Colonic mucosa (tissue), 4 donors: ENCODE measurements at places on chromosomes 6 and 20.
A peak's percentile ranks its signal among the peaks of the same experiment; 100 is the strongest.

DNA sequence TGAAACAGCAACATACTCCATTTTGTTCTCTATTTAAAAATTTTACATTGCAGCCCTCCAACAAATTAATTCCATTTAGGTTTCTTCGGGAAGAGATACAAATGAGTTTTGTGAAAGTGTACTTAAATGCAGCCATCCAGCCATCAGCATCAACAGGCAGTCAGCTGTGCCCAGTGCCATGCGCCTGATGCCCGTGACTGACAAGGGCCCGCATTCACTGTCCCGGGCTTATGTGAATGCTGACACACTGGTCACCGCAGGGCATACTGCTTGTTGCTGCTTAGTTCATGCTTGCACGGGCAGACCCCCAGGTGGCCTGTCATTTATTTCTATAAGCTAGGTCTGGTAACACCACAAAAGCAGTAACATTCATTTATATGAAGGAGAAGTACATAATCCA lies 224.9 kb upstream of the QKI start:
- no peak for DNase-seq

GRCh38 chr6:2763345-2763841 lies 1.8 kb upstream of the WRNIP1 start:
- peak; percentile 30 for DNase-seq

DNA sequence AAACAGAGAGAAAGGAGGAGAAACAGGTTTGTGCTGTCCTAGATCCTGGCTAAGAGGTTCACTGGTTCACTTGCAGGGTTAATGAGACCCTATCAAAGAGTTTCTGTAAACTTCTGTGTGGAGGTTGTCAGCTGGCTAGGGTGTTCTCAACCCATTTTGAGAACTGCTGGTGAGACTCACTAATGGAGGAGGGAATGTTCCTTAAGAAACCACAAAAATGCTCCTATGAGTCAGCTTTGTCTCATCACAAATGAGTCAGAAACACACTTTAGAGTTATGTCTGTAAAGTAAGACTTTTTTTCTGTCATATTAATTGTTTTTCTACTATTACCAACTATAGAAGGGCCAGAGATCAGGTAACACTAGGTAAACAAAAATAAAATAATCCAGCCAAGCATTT lies 884.4 kb downstream of the PHF3 start:
- no peak for DNase-seq

GRCh38 chr6:168916576-168917211 lies 337.0 kb downstream of the THBS2 start:
- no peak for DNase-seq

GRCh38 chr6:317060-317447 lies 24.8 kb downstream of the DUSP22 start:
- DNase-seq: no peak

DNA sequence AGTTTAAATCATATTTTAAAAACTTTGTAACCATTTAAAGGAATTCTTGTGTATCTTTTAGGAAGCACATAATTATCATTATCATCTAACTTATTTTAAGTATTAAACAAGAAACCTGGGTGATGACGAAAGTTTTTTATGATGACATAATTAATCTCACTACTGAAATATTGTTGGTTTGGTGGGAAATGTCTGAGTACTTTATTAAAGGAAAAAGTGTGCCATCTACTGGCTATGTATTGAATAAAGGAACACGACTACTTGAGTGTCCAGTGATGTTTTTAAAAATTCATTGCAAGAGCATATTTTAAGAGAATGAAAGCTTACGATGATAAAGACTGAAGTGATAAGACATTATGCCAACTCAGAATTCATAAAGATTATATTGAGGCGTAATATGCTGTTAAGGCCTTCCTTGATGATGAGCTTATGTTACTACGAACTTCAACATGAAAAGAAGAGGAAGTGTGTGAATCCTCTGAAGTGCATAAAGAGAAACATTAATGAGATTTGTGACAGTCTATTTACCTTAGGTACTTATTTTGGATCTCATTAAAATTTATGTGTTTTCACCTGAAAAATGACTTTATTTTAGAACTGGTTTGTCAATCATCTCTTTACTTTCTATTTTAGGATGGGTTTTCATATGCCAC lies 12.0 kb upstream of the TRMT11 start:
- DNase-seq: no peak

- DNase-seq: no peak
These were observed 95.9 kb upstream of the PMEPA1 start for GRCh38 chr20:57805747-57806146.

- DNase-seq: no peak
These were observed 2.9 kb upstream of the HIVEP2 start for GRCh38 chr6:142947714-142948480.

GRCh38 chr6:126361832-126362440 lies 22.0 kb downstream of the CENPW start:
- no peak for DNase-seq

DNA sequence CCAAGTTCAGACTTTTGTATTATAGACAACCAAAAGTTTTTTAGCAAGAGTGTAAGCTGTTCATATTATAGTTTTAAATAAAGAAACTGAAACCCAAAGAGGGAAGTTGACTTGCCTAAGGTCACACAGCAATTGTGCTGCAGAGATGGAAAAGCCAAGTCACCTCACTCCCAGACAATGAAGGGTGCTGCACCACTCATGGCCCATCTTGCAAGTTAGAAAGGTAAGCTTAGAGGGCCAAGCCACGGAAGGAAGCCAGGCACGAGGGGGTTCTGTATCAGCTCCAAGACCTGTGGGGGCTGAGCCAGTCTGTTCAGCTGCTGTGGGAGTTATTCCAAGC lies 860 bp downstream of the DEFB124 start:
- DNase-seq: no peak

GRCh38 chr6:106046116-106046853 lies 39.9 kb upstream of the PRDM1 start:
- DNase-seq: no peak

DNA sequence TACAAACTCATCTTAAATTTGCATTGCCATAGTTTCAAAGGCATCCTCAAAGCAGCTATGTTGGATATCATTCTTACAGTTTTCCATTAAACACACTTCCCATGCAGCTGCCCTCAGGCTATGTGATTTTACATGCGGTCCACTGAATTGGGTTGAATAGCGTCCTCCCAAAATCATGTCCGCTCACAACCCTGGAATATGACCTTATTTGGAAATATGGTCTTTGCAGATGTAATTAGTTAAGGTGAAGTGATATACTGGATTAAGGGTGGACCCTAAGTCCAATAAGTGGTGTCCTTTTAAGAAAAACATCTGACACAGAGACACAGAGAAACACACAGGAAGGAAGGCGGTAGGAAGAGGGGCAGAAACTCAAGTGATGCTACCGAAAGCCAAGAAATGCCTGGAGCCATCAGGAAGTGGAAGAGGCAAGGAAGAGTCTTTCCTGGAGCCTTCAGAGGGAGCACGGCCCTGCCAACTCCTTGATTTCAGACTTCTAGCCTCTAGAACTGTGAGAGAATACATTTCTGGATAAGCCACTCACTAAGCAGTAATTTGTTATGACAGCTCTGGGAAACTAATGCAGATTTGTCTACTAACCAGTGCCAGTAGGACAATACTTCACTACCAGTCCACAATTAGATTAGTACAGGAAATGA lies 42.7 kb upstream of the NHSL1 start:
- no peak for DNase-seq

DNA sequence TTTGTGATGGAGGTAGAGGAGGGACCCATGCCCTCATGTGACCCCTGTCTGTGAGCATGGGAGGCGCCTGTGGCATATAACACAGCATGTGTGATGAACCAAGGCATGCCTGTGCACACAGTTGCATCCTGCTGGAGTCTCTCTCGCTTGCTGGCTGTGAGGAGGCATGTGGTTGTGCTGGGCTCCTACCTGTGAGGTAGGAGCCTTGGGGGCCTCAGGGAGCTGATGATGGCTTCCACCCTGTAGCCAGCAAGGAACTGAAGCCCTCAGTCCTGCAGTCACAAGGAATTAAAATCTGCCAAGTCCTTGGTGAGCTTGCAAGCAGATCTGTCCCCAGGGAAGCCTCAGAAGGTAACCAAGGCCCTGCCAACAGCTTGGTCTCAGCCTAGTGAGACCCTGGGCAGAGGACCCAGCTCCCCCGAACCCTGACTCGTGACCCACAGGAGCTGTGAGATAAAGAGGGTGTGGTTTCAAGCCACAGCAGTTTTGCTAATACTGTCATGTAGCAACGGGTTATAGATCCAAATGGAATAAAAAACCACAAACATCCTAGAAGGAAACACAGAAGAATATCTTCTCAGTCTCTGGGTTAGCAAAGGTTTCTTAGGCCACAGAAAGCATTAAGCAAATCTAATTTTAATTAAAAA lies 145.7 kb downstream of the WDR27 start:
- no peak for DNase-seq

- DNase-seq: no peak
These were observed 11.3 kb downstream of the SERPINB6 start for GRCh38 chr6:2959909-2960719.

GRCh38 chr6:101935732-101936131 lies 542.2 kb downstream of the GRIK2 start:
- DNase-seq: no peak

DNA sequence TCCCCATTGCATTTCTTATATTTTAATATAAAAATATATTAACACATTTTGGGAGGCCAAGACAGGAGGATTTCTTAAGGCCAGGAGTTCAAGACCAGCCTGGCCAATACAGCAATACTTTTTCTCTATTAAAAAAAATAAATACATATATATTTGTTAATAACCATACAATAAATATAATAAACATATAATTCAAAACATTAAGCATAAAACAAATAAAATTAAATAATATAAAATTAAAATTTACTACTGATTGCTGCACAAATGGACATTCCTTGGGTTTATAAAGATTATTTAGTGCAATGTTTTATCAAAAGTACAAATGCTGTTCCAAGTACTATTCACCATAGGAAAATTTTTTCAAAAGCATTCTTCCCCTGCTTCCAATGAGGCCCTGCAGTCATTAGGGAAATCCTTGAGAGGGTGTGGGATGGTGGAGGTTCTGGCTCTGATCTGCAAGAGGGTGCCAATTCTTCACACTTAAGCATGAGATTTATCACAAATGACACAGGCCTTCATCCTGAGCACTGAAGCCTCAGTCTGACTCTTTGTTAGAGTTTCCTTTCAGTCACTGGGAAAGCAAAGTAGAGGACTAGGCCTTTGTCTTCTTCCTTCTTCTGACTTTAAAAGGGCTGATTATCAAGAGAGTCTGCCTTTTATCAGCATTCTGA lies 596.7 kb downstream of the EPM2A start:
- no peak for DNase-seq

DNA sequence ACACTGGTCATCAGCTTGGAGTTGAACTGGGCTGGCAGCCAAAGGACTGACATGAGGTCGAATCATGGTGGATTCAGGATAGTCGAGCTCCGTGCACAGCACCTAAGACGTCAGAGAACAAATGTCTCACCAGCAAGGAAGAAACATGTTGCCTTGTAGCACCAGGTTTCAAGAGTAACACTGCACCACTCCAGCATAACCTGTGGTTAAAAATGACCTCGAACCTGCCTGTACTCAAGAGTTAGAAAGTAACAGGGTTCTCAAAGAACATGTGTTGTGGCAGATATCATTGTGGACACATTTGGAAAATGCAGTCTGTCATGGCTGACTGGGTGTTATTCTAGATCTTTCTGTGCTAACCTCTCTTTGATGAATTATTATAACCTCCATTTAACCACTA lies 511.6 kb downstream of the CDH26 start:
- DNase-seq: no peak

- DNase-seq: no peak
These were observed 181.2 kb upstream of the FLRT3 start for GRCh38 chr20:14518648-14519047.

GRCh38 chr6:129886401-129887155 lies 25.5 kb upstream of the TMEM244 start:
- DNase-seq: no peak

GRCh38 chr20:37144856-37145404 lies 34.2 kb upstream of the RPN2 start:
- DNase-seq: no peak

DNA sequence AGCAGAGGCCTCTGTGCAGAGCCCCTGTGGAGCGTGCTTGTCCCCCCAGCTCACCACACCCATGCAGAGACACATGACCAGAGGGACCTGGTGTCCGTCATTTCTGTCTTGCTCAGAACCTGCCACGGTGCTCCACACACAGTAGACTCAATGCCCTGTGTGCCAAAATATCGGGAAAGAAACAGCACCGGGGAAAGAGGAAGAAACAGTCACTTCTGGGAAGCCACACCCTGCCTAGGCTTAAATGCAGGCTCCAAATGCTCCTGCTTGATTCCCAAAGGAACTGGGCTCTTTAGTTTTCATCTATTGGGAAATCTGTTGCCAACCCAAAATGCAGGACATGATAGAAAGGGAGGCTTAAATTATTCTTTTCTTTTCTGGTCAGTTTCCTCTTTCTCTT lies 503.9 kb downstream of the CD83 start:
- no peak for DNase-seq

DNA sequence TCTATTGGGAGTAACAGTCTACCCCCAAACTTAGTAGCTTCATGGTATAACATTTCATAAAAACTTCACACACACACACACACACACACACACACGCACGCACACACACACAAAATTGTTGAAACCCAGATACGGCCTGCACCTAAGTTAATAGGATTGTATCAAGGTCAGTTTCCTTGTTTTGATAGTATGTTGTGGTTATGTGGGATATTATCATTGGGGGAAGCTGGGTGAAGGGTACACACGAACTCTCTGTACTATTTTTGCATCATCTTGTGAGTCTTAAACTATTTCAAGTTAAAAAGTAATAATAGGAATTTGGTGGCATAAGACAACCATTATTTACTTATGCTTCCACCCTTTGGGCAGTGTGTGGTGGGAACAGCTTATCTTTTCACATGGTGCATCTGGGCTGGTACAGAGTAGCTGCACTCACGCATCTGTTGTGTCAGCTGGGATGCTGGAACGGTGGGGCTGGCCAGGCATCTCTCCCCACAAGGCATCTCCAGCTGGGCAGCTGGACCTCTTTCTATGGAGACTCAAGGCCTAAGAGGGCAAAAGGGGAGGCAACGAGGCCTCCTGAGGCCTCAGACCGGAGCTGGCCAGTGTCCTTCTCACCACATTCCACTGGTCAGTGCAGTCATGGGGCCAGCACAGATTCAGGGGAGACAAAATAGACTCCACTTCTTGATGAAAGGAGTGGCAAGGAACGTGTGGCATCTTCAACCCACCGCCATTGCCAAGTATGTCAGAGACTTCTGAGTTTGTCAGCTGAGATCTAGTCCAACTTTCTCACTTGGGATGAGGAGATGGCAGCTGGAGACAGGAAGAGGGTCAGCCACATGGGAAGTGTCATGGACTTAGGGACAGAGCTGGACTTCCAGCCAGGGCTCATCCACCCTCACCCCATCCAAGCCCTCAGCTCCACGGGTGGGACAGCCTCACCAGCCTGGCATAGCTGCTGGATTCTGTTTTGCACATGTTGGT lies 20.5 kb upstream of the IP6K3 start:
- no peak for DNase-seq

DNA sequence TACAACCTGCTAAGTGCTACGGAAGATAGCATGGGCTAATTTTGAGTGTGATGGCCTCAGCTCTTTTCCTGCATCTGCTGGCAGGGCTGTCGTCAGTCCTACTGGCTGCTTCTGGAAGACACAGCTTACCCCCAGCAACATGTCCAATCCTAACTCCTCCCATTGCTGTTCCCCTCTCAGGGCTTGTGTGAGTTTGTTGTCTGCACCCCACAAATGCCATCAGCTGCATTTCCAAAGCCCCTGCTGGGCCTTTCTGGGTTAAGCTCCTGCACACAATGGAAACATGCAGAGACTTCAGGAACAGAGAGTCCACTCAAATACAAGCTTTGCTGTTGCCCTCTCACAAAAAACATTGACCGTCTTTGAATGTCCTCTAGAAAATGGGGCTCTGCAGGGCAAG lies 84.7 kb downstream of the RNF182 start:
- no peak for DNase-seq
